ENCODE measurements at places on chromosomes 13 and 19.

DNA sequence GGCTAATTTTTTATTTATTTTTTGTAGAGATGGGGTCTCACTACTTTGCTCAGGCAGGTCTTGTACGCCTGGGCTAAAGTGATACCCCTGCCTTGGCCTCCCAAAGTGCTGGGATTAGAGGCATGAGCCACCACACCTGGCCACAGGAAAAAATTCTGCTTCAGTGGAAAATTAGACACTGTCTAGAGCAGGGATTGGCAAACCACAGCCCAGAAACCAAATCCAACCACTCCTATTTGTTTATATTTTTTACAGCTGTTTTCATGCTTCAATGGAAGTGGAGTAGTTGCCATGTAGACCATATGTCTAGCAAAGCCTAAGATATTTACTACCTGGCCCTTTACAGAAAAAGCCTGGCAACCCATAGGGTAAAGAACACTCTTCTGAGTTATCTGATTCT, 123.7 kb upstream of the MRI1 start:
- no peak for DNase-seq

- DNase-seq = no peak
Observed at GRCh38 chr13:44170731-44171130, 202.9 kb upstream of the SERP2 start.

DNA sequence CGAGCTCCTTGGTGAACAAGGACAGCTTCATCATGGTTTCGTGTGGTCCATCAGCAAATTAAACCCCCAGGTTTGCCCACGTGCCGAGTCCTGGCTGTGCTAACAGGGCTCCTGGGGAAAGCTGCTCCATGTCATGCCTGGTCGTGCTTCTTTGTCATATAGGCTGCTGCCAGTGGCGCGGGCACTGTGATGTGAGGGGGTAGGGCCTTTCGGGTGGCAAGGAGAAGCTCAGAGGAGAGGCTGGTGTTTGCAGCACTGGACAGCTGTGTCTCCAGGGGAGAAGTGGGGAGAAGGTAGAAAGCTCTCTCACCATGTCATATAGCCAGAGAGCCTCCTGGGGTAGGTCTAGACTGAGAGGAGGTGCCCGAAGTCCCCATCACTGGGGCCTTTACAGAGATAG, 13.3 kb downstream of the VSTM2B start:
- no peak for DNase-seq

- no peak for DNase-seq
Observed at GRCh38 chr19:2043961-2044708, 6.9 kb downstream of the MKNK2 start.

DNA sequence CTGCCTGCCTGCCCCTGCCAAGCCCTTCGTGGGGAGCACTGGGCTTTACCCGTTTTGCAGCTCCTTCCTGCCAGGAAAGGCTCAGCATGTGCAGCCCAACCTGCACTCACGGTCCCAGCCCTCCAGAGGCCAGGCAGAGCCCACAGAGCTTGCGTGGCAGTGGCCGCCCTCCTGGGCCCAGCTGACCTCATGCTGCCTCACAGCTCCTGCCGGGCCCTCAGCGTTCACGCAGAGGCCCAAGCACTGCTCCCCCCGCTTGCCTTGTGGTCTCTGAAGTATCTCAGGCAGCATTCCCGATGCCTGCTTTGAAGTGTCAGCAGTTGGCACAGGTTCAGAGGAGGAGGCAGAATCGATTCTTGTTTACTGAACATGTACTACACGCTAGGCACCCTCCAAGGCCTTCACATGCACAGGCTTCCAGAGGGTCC, 32.5 kb downstream of the CAPN12 start:
- no peak for DNase-seq
